ENCODE measurements at places on chromosomes 2 and 18.

- no peak for DNase-seq
Observed at GRCh38 chr2:74979844-74980243, 21.4 kb downstream of the POLE4 start.

- no peak for DNase-seq
Observed at GRCh38 chr2:85717308-85718008, 23.3 kb downstream of the GNLY start.

- no peak for DNase-seq
Observed at GRCh38 chr2:215548714-215549113, 112.8 kb upstream of the FN1 start.

GRCh38 chr2:189233527-189233926 is 54.0 kb upstream of the COL5A2 start:
- DNase-seq: no peak

GRCh38 chr2:69582582-69583176 is 60.9 kb downstream of the AAK1 start:
- DNase-seq: no peak

DNA sequence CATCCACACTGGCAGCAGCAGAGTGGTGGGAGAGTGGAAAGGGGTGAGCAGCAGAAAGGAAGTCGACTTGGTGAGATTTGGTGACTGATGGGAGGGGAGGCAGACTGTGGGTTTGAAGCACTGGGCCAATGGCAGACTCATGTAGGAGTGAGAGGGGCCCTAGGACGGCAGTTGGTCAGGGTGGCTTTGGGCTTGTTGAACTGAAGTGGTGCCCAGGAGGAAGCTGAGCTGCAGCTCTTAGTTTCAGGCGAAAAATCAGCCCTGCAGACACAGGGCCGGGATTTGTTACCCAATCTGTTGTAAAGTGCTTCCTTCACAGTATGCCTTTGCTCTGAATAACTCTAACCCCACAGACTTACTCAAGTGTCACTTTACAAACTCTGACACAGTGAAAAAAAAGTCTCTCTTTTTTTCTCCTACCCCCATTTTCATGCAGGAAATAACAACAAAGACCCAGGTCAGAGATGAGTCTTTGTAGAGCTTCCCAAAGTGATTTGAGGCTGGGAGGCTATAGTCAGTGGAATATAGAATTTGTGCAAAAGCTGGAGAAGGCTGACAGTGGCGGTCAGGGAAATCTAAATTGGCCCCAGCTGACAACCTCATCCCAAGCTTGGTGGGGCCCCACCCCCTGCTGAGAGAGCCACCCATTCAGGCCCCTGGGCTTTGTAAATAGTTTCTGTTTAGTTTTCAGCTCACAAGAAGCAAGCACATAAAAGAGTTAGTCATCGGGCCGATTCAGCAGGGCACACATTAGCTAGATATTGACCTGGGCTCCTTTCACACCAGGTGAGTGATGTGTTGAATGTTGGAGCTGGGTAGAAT is 226.9 kb downstream of the VAPA start:
- DNase-seq: no peak

- no peak for DNase-seq
Observed at GRCh38 chr2:7281231-7282201, 364.3 kb downstream of the RNF144A start.

DNA sequence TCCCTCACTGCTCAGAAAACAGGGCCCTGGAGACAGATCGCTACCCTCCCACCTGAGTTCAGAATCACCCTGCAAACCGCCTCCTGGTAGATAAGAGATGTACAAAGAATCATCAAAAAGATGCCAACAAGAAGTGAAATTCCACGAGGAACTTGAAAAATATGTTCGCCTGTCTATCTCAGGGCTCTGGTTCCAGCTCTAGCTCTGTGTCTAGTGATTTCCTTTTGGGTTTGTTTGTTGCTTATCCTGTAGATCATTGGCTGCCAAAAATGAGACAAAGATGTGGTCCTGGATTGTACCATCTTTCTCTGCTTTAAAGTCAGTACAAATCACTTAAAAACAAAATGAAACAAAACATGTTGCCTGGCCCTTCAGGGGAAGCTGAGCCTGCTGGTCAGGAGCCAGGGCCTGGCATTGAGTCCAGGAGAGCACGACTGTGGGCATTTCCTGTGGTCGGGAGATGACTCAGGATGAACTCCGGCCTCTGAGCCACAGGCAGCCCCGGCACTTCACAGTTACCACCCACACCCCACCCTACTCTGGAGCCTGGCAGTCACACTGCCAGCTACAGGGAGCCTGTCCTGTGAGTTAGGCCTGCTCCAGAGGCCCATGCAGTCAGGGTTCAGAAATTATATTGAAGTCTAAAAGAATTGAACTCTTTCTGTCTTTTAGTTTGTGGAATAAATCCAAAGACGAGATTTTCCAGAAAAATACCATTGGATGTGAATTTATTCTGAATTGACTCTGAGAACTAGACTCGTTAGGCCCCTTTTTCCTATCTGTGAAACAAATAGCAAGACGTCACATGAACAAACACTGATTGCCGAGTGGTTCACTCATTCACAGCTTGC is 8.0 kb upstream of the ITGB6 start:
- peak; percentile 91 for DNase-seq

DNA sequence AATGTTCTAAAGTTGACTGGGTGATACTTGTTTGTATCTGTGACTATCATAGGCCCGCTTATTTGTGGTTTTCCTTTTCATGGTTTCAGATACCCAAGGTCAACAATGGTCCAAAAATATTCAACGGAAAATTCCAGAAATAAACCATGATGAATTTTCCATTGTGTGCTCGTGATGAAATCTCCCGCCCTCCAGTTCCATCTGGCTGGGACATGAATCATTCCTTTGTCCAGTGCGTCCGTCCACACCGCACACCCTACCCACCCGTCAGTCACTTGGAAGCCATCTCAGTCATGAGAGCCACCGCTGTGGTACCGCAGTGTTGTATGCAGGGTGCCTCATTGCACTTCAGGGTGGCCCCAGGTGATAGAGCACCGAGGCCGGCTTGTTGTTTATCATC is 268.2 kb upstream of the PXDN start:
- peak; percentile 42 for DNase-seq

- no peak for DNase-seq
Observed at GRCh38 chr2:2866459-2866858, 511.2 kb downstream of the EIPR1 start.

GRCh38 chr2:8986327-8986976 is 17.0 kb downstream of the MBOAT2 start:
- DNase-seq: no peak

GRCh38 chr2:62556086-62556485 is 50.1 kb upstream of the TMEM17 start:
- no peak for DNase-seq

GRCh38 chr2:107002735-107003134 is 116.8 kb upstream of the ST6GAL2 start:
- DNase-seq: no peak

GRCh38 chr18:23669202-23669766 is 6.6 kb upstream of the ANKRD29 start:
- DNase-seq: no peak

GRCh38 chr18:46388286-46388685 is 268.7 kb downstream of the LOXHD1 start:
- no peak for DNase-seq

DNA sequence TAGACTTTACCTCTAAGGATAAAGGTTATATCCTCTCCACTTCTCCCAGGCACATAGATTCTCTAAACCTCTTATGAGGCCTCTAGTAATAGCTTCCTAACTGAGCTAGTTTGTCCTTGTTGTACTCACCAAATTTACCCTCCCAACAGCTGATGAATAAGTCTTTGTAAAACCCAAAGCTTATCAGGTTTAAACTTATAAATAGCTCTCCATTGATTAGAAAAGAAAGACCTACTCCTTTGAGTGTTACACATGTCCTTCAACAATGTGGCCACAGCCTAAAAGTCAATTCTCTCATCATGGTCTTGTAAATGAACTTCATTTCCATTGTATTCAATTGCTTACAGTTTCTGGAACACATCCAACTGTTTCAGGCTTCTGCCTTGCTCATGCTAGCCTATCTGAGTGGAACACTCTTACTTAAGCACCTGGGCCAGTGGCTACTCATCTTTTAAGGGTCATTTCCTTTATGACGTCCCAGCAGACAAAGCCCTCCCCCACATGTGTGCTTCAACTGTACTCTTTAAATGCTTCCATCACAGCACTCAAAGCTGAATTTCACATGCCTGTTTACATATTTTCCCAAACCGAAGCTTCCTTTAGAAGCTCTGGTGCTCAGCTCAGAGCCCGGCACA is 131.6 kb downstream of the CDH2 start:
- no peak for DNase-seq

- no peak for DNase-seq
Observed at GRCh38 chr2:199819746-199820145, 31.2 kb downstream of the FTCDNL1 start.

GRCh38 chr2:38835990-38836389 is 39.7 kb downstream of the DHX57 start:
- no peak for DNase-seq

- peak; percentile 16 for DNase-seq
Observed at GRCh38 chr18:24400587-24400986, 3.0 kb upstream of the OSBPL1A start.

DNA sequence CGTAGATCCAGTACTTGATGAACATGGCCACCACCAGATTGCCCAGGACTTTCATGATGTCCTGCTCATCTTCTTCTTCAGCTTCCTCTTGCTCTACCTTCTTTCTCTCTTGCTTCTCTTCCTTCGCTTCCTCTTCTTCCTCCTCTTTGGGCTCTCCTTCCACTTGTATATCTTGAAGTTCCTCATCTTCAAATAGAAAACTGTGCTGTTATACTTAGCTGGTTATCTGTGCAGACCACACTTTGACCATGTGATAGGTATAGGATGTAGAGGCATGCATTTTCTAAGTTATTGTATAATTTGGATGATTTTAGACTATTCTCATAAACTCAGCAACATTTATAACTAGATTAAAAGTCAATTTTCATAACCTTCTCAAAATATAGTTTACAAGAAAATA is 263.4 kb downstream of the NAPG start:
- DNase-seq: no peak

DNA sequence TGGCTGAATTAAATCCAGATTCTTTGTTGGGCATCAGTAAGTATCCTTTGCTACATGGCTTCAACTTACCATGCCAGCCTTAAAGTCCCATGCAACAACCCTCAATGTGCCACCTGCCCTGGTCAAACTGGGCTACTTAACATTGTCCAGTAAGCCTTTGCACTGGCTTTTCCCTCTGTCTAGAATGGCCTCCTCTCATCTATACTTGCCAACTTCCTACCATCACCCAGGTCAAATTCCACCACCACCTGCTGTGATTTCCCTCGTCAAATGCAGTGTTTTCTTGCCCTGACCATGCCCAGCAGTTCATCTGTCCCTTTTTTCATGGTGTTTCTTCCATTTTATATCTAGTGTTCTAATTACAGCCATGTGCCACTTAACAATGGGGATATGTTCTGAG is 5.7 kb downstream of the KLHL23 start:
- DNase-seq: no peak

- DNase-seq: no peak
Observed at GRCh38 chr18:59551902-59552635, 145.2 kb downstream of the CCBE1 start.

DNA sequence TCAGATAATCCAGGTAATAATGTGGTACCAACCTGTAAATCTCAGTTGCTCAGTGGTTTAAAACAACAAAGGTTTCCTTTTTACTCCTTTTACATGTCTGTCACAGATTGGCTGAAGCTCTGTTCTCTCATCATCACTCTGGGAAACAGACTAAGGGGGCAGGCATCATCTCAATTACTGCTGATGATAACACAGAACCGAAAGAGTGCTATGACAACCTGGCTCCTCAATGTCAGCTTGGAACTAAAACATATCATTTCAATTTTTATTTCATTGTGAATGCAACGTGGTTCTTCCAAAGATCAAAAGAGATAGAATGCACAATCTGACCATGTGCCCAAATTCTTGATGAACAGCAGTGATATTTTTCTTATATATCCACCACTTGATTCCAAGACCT is 1315.0 kb upstream of the CDH2 start:
- DNase-seq: no peak

GRCh38 chr2:119520696-119521432 is 3.4 kb downstream of the SCTR start:
- DNase-seq: no peak

- DNase-seq: no peak
Observed at GRCh38 chr2:42847596-42848151, 55.3 kb upstream of the HAAO start.

DNA sequence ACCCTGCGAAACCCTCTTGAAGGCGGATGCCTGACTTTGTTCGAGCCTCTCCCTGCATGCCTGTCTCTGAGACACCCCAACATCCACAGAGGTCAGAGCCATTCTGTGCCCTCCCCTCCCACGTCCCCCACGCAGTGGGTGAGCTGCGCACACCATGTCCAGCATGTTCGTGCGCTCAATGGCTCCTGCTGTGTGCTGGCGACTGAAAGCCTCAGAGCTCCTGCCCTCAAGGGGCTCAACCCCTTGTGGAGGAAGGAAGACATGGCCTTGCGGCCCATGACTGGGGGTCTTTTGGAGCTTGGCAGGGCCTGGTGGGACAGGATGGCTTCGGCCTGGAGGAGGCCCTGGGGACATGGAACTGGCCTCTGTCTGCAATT is 45.7 kb downstream of the ANKMY1 start:
- no peak for DNase-seq

DNA sequence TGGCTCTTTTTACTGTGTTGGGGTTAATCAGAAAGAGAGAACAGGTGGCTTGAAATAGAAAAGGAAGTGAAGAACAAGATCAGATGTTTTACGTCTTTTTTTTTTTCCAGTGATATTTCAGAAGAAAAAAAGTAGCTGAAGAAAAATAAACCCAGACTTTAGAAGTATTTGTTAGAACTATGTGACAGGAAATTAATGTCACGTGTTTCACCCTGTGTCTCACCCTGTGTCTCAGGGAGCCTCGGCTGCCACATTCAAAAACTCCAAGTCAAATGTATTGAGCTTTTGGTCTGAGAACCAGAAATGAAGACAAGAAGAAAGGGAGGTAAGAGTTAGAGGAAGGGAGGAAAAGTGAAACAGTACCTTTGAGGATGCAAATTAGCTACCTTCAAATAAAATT is 38.0 kb downstream of the AKAIN1 start:
- DNase-seq: no peak

DNA sequence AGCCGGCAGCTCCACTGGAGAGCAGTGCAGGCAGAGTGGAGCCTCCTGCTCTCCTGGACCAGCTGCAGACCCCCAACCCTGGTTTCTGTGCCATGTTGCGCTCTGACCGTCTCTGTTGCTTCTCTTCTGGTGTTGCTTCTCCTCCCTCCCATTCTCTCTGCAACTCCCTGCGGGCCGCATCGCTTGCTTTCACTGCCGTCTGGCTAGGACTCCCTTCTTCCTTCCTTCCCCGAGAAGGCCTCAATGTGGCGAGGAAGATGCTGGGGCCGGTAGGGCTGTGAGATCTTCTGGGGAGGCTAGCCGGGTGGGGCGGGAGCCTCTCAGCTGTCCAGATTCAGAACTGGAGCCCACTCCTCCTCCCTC is 6.2 kb downstream of the DNAJB2 start:
- DNase-seq: no peak
